Adrenal gland (tissue), 19 donors: ENCODE measurements at places on chromosomes 2 and 18. TPM values are rescaled to one million over a fixed set of nuclear protein-coding genes. Genes with fewer than 3 reads are reported as not detected.

Gene GPBAR1
- total RNA-seq, result 5.2 TPM

Gene GCG
- not detected for total RNA-seq

Gene XIRP2
- 1.3 TPM for total RNA-seq

Gene SCG2
- total RNA-seq, result 10.4 TPM

Gene DSG1
- total RNA-seq, result not detected

GRCh38 chr2:24994146-24994724, 22.5 kb upstream of the DNAJC27 start:
- H3K27me3 ChIP-seq, result no peaks in the 10 kb centered on the region
- H3K4me1 ChIP-seq, result peaks cover 7% of the 10 kb centered on the region
- H3K36me3 ChIP-seq, result no peaks in the 10 kb centered on the region
- no peak for DNase-seq
- no peak overlapping the region for H3K27ac ChIP-seq

- DNase-seq, result no peak
- no peaks in the 10 kb centered on the region for H3K36me3 ChIP-seq
- H3K4me1 ChIP-seq, result peaks cover 5% of the 10 kb centered on the region
- H3K27me3 ChIP-seq, result no peaks in the 10 kb centered on the region
Observed at GRCh38 chr2:62016957-62017356, 111.5 kb downstream of the COMMD1 start.

DNA sequence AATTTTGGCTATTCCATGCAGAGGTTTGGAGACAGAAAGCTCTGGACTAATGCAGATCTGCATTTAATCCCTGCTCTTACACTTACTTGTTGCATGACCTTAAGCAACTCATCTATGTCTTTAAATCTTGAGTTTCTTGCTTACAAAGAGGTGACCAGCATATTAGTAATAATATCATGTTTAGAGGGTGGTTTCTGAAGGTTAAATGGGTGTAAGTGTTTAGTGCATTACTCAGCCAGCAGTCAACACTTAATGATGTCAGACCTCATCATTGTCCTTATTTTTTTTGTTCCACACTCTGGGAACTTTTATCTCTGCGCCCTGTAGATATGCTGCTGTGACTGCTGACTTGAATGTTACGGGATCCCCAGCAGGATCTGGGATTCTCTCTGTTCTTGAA, 1.7 kb downstream of the IL1RL1 start:
- no peaks in the 10 kb centered on the region for H3K36me3 ChIP-seq
- H3K27ac ChIP-seq, result no peak overlapping the region
- no peaks in the 10 kb centered on the region for H3K27me3 ChIP-seq
- DNase-seq, result no peak
- no peaks in the 10 kb centered on the region for H3K4me1 ChIP-seq
- H3K4me3 ChIP-seq, result no peak overlapping the region

DNA sequence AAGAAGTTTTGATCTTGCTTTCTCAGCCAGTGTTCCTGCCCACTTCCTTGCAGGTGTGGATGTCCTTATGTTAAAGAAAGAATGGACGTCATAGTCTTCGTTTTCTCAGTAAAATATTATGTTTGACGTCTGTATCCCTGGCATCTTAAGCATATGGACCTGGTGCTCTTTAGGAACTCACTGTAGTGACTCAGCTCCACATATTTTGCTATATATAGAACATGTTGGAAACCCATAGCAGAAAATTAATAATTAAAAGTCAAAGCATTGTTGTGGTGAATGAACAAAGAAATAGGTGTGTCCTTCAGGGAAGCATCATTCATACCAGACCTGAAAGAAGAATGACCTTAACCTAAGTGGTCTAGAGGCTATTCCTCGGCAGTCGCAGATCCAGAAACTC, 196.1 kb downstream of the MCFD2 start:
- H3K4me3 ChIP-seq, result no peak overlapping the region
- H3K36me3 ChIP-seq, result no peaks in the 10 kb centered on the region
- no peak for DNase-seq
- no peak overlapping the region for H3K27ac ChIP-seq
- peaks cover 66% of the 10 kb centered on the region for H3K4me1 ChIP-seq

GRCh38 chr2:118911936-118912335, 30.1 kb upstream of the MARCO start:
- no peak for DNase-seq
- no peaks in the 10 kb centered on the region for H3K4me1 ChIP-seq
- H3K36me3 ChIP-seq, result no peaks in the 10 kb centered on the region

GRCh38 chr2:159933727-159934049, 128.7 kb downstream of the PLA2R1 start:
- no peaks in the 10 kb centered on the region for H3K4me1 ChIP-seq
- no peak for DNase-seq
- H3K4me3 ChIP-seq, result no peak overlapping the region
- H3K36me3 ChIP-seq, result no peaks in the 10 kb centered on the region
- no peak overlapping the region for H3K27ac ChIP-seq

- H3K4me1 ChIP-seq, result peaks cover 48% of the 10 kb centered on the region
- no peak overlapping the region for H3K4me3 ChIP-seq
- DNase-seq, result no peak
- H3K36me3 ChIP-seq, result no peaks in the 10 kb centered on the region
Observed at GRCh38 chr2:218720048-218721041, 9.7 kb downstream of the TTLL4 start.

DNA sequence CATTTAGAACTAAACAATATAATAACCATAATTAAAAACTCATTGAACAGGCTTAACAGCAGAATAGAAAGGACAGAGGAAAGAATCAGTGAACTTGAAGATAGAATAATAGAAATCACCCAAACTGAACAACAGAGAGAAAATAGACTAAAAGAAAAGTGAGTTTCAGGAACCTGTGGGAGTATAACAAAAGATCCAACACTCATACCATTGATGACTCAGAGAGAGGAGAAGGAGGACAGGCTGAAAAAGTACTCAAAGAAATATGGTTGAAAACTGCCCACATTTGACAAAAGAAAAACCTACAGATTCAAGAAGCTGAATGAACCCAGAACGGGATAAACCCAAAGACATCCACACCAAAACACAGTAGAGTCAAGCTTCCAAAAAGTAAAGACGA, 54.2 kb upstream of the FMNL2 start:
- no peaks in the 10 kb centered on the region for H3K36me3 ChIP-seq
- no peaks in the 10 kb centered on the region for H3K27me3 ChIP-seq
- H3K27ac ChIP-seq, result no peak overlapping the region
- no peak overlapping the region for H3K4me3 ChIP-seq
- DNase-seq, result no peak

GRCh38 chr2:94759211-94759610, 112.0 kb upstream of the TEKT4 start:
- no peak overlapping the region for H3K27ac ChIP-seq
- no peak overlapping the region for H3K4me3 ChIP-seq
- no peak for DNase-seq
- H3K27me3 ChIP-seq, result no peaks in the 10 kb centered on the region
- no peaks in the 10 kb centered on the region for H3K4me1 ChIP-seq
